ENCODE measurements at places on chromosomes 6 and 20.

GRCh38 chr20:42027746-42028268 is 409.6 kb upstream of the CHD6 start:
- DNase-seq, result no peak

DNA sequence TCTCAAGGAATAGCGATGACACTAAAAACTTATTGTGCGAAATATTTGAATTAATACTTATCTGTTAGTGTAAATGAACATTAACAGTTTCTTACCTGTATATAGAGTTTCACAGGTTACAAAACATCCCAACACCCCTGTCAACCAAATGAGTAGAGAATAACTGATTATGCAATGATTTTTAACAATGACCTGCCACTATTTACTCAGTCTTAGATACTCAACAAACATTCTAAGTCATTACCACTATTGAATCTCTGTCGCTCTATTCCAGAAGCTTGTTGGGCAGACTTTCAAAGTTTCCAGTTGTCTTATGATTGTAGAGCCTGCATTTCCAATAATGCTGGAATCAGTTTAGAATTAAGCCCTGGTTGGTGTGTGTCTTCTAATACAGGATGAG is 85.5 kb downstream of the RNF182 start:
- no peak for DNase-seq

GRCh38 chr20:24781418-24781980 is 167.6 kb upstream of the CST7 start:
- peak; percentile 71 for DNase-seq

- no peak for DNase-seq
Measured at GRCh38 chr20:43040427-43040826, 149.3 kb downstream of the PTPRT start.

GRCh38 chr6:17432356-17432755 is 39.0 kb downstream of the CAP2 start:
- no peak for DNase-seq

- DNase-seq, result no peak
Measured at GRCh38 chr6:41147917-41148316, 6.2 kb downstream of the TREML1 start.
